Activated naive CD8-positive, alpha-beta T cell treated with anti-CD3 and anti-CD28 coated beads, Interleukin-2, amount 10 ng/mL, durations not matched to agents 7 days and 5 days (primary cell): ENCODE measurements at places on chromosomes 2 and 18. TPM values are rescaled to one million over a fixed set of nuclear protein-coding genes. Genes with fewer than 3 reads are reported as not detected.

The CFAP210 gene
- total RNA-seq: not detected

The HMSD gene
- not detected for total RNA-seq

The GPAT2 gene
- total RNA-seq: 14.0 TPM

The ALLC gene
- not detected for total RNA-seq

The CHCHD5 gene
- 35.2 TPM for total RNA-seq
